ENCODE measurements at places on chromosomes 5 and 9.

- no peak for DNase-seq
These were observed 126.6 kb upstream of the IL12B start for GRCh38 chr5:159456722-159457465.

- no peak for DNase-seq
These were observed 289.9 kb upstream of the SLC30A5 start for GRCh38 chr5:68803881-68804319.

GRCh38 chr5:134114886-134115805, 665 bp downstream of the TCF7 start:
- no peak for DNase-seq

- no peak for DNase-seq
These were observed 166.4 kb upstream of the OTULINL start for GRCh38 chr5:14415024-14415697.

DNA sequence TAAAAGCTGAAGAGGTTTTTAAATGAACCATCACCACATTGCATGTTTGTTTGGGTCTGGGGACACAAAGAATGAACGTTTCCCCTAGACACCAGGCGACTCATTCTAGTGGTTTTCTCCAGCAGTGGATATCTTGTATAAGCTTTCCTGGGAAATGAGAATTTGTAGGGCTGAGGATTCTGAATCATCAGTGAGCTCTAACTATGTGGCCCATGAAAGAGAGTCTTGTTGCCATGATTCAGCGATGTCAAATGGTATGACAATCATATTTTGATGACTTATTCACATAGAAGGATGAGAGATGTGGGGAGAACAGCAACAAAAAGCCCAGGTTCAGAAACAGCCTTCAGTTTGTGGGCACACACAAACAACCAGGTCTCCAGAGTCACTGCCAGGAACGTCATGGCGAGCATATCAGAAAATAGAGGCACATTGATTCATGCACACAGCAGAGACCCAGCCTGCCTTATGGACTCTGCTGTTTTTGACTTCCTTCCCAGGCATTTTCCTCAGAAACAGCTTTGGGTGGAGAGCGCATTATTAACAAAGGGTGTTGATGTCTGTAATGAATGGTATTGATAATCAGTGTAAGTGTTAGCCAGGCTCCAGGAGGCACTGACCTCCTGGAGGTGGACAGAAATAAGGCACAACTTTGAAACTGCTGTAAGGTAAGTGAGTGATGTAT, 13.3 kb downstream of the ZNF474 start:
- DNase-seq: no peak

DNA sequence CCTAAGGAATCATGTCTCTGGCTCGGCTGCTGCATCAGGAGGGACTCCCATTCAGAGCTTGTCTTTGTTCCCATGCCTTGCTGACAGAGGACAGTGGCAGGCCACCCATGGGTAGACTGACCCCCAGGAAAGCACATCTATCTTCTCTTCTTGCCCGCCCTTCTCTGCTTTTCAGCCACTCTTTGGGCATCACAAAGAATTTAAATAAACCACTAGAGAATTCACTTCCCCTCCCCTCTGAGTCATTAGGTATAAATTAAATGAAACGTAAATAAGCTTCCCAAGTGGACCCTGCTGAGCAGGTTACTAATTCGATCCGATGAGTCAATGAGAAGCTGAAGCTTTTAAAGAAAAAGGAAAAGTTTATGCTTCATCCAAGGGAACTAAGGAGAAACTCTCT, 97.0 kb downstream of the DRD1 start:
- DNase-seq: no peak

DNA sequence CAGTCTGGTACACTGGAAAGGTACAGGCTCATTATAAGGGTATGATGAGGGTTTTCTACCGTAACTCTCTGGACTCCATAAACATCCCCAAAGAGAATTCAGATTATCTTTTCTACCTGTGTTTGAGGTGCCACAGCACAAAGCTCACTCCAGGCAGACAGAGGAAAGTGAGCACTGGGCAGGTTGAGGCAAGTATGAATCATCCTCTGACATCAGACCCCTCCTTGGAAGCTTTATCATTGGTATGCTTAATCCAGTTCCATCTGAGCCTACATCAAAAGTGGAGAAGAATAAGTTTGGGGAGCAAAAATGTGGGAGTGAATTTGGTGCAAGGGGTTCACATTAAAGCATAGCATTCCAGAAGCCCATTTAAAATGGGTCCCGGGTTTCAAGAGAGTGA, 21.7 kb downstream of the C9orf152 start:
- DNase-seq: no peak

DNA sequence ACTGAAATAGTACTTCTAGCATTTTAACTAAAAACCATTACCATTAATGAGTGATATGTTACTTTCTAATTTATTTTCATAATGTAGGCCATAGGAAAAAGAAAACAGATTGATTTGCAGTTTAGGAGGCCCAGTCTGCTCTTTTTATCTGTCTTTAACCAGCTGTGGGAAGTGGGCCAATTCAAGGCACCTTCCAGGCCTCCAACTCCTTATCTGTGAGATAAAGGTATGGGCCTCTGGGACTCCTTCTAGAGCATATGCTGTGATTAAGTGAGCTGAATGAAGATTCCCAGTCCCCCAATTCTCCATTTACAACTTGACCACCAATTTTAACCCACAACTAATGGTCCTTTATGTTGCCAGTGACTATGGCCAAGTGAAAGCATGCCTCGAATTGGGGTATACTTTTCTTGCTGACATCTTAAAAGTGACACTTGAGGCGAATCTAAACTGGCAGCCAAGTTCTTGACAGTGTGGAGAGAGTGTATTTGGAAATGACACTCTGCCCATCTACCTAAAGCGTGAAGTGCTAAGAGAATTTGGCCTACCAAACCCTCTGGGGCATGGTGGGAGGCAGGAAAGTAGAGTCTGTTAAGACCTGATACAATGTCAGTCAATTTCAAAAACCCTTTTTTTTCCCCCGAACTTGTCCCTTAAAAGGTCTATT, 88.3 kb downstream of the PIK3R1 start:
- no peak for DNase-seq

DNA sequence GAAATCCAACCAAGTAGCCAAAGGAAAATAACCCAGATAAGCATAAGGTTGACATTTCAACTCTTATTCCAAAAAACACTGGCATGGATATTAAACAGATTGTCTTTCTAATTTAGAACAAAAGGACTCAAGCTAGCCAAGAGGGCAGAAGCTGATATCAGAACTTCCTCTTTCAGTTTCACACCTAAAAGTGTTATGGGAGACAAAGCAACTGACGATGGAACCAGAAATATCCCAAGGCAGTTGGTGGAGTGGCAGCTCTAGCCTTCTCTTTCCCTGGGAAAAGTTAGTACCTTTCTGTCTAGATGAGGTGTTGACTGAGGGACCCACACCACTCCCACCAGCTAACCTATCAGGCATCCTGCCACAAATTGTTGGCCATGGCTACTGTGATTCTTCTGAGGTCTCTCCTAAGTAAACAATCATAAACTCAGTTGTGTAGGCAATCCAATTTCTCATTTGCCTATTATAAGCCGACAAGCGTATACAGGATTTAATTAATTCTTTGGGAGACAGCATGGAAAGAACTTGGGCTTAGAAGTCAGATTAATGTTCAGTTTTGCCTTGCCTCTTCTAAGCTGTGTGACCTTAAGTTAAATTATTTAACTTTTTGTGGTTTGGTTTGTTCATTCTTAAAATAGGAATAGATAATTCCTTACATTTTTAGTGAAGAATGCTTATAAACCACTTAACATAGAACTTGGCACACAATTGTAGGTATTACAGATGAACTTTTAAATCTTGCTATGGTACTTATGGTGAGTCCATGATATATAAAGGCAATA, 110.9 kb upstream of the ADAMTSL1 start:
- no peak for DNase-seq

Data from cortex of kidney (tissue), 1 donor.